ENCODE measurements at places on chromosomes 13 and 19.

GRCh38 chr13:41370736-41371135 is 59.7 kb downstream of the NAA16 start:
- DNase-seq, result no peak

DNA sequence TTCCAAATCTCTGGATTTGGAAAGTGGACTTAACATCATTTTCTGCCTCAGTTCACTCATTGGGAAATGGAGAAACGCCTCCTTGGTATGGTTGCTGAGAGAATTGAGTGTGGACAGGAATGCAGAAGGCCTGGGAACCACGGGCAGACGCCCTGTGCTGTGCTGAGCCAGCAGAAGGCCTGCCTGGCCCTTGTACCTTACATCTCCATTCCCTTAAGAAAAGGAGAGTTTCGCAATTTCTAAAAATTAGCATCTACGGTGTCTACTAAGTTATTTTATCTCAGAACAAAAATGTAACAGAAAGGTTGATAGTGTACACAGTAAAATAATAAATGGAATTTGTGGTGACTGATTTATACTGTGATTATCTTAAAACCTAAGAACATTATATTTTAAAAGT is 78.7 kb downstream of the IPO5 start:
- DNase-seq, result no peak

DNA sequence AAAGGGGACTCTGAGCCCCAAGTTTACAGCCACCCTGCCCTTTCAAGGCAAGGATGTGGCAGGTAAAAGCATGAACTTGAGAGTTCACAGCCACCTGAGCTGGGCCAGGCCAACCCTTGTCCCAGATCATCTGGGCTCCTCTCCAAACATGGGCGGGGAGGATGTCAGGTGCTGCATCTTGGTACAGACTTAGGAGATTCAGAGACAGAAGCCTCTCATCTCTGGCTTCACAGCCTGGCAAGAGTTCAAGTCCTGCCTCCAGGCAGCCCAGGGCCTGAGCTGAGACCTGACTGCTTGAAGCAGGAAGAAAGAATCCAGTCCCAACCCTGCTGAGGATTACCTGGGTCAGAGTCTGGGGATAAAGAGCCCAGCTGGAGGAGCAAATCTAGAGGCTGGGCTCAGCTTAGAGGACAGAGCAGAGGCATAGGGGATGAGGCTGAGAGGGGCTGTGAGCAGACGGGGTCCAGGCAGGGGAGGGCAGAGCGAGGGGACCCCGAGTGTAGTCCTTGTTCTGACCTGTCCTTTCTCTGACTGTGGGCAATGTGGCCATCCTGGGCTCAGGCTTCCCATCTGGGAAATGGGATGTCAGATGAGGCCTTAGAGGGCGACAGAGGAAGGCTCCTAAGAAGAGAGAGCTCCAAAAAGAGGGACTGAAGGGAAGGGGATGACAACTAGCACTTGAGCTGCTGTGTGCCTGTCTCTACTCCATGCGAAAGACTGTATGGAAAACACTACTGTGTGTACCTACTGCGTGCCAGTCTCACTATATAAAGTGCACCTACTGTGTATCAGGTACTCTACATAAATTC is 6.6 kb upstream of the OR10H5 start:
- DNase-seq, result no peak

- DNase-seq, result no peak
Measured at GRCh38 chr13:82566864-82567263, 1315.4 kb downstream of the SLITRK1 start.

- DNase-seq, result peak; percentile 35
Measured at GRCh38 chr19:5804516-5805461, at the start of gene NRTN. TSS of gene NRTN (plus strand) at chr19:5805067. CDS start at chr19:5824166, 19,099 bp downstream.

DNA sequence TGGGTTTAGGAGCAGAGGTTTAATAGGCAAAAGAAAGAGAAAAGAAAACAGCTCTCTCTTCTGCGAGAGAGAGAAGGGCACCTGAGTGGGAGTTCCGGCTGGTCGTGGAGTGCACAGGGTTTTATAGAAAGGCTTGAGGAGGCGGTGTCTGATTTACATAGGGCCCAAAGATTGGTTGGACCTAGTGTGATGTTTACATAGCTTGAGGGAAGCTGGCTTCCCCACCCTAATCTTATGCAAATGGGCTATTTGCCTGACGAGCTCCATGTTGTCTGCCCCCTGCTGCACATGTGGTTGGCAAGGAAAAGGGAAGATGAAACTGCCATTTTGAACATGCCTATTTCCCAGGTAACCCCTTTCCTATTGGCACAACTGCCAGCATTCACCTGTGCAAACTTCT is 21.5 kb upstream of the MEDAG start:
- no peak for DNase-seq

- no peak for DNase-seq
Measured at GRCh38 chr13:33376212-33376611, 90.7 kb upstream of the STARD13 start.

- DNase-seq, result no peak
Measured at GRCh38 chr13:44927968-44928367, 61.3 kb downstream of the NUFIP1 start.

GRCh38 chr19:39582891-39583625 is 19.3 kb upstream of the LGALS13 start:
- DNase-seq, result no peak

DNA sequence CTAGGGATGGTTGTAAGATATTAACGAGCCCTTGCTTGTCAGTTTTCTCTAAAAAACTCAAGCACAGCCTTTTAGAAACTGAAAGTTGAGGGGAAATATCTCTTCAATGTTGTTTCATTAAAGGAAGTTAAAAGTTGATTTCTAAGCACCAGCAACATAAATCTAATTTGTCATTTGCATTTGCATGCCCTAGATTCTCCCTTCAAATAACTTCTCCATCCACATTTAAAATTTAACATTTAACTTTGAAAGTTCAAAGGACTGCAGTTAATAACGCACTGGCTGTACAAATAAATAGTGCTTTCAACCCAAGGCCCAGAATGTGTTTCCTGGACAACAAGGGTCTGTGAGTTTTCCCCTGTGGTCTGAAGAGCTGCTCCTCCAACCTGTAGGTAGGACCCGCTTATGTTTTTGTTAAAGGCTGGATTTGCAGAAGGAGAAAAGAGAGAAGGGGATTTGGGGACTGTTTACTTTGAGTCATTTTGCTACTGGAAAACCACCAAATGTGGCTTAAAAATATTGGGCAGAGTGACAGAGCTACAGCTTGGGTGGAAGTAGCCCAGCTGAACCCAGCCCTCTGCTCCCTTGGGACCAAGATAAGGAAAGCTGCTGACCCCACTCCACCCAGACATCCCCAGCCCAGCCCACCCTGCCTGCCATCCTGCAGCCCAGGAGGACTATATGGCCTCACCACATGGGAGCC is 39.8 kb downstream of the TNFRSF19 start:
- DNase-seq, result no peak

DNA sequence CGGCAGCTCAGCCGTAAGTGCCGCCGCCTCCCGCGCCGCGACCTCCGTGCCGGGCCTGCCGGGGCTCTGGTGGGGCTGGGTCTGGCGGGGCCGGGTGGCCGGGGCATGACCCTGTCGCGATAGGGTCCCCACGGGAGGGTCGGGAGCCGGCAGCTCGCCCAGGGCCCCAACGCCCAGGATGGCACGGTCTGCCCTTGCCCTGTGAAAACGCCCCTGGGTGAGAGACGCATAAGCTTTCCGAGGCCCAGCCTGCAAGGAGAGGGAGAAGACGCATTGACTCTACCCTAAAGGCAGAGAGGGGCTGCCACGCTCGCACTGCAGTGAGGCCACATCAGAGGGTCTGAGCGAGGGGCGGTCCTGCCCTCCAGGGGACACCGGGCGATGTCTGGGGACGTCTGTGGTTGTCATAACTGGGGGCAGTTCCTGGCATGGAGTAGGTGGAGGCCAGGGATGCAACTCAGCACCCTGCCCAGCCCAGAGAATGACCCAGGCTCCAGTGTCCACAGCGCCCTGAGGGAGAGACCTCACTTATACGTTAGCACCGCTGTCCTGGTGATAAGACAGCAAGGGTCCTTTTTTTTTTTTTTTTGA is 539 bp downstream of the ZNF554 start:
- no peak for DNase-seq

DNA sequence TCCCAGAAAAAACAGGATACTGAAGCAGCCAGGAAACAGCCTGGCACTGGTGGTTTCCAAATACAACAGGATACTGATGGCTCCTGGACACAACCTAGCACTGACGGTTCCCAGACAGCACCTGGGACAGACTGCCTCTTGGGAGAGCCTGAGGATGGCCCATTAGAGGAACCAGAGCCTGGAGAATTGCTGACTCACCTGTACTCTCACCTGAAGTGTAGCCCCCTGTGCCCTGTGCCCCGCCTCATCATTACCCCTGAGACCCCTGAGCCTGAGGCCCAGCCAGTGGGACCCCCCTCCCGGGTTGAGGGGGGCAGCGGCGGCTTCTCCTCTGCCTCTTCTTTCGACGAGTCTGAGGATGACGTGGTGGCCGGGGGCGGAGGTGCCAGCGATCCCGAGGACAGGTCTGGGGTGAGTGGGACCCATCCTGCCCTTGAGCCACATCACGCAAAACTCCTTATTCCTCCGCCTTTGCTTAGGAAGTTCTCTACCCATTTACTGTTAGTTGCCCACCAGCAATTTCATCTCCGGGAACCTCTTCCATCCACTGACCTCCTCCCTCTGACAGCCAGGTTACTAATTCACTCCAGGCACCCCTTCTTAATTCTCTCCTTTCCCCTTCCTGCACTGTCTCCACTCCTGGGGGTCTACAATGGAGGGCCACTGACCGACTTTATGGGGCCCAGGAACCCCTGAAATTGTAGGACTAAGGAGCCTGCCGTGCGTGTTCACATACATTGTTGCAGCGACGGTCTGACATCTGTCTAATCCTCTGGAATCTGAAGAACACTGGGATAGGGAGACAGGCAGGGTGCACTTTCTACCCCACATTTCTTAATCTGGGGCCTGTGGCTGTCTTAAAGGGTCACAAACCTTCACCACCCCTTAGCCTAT is 1.2 kb downstream of the ITPKC start:
- no peak for DNase-seq

- no peak for DNase-seq
Measured at GRCh38 chr13:59835569-59835968, 328.2 kb downstream of the DIAPH3 start.

DNA sequence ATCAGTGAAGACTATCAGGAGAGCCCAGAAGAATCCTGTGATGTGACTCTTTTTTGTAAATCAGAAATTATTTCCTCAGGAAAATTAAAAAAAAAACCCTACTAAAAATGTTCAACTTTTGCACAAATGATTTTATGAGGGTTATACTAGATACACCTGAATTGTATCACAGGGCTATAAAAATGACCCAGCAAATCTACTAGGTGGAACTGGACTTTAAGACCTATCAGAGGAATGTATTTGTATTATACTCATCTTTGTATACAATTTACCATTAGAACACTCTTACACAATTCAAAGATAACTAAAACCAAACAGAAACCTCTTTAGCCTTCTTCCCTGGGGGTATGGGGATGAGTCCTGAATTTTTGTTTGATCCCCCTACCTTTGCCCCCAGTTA is 7.2 kb downstream of the FBXL3 start:
- no peak for DNase-seq

DNA sequence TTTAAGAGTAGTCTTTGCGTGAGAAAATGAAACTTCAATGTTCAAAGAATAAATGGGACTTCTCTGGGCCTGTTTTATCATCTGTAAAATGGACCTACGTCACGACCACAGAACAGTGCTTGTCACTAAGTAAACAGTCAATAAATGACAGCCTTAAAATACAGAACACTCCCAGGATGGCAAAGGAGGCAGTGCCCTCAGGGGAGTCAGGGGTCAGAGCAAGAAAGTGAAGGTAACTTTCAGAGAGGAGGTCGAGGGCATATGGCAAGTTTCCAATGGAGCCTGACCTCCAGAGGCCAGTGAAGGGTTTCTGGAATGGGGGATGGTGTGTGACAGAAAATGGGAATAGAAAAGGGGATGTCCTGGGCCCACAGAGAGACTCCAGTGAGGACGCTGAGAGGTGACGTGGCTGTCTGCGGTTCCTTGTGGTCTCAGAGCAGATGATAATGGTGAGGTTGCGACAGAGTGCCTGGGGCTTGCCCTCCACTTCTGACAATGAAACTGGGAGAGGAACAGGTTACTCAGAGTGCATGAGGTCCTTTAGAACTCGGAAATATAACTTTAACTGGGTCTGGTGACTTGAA is 91.8 kb downstream of the UBL3 start:
- peak; percentile 55 for DNase-seq

DNA sequence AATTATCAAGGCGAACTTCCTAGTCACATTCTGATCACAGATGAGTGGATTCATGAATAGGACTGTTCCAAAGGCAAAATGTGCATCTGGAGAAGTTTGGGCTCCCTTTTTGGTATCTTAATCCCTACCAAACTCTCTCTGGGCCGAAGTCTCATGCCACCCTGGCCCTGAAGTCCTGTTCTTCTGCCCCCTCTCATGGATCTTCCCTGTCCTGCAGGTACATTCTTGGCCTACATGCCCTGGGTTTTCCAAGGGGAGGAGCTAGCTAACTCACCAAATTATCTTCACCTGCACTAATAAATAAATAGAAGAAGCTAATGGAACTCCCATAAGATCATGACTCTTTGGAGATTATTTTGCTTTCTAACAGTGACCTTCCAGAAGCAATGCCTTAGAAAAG is 50.3 kb downstream of the SERTM1 start:
- no peak for DNase-seq

DNA sequence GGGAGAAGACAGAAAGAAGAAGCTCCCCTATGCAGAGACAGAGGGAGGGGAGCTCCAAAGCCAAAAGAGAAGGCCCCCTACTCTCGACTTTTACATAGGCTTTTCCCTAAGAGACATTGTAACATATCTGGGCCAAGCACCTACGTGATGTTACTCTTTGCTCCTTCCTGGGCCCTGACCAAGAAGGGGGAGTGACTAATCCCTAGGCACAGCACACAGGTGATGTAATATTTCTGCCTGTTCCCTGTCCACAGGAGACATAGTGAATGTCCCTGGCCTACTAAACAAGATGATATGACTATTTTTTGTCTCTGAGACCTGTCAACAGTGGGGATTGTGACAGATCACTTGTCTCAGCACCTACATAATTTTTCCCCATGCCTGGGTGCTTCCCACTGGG is 15.9 kb upstream of the ZNF254 start:
- no peak for DNase-seq

GRCh38 chr13:45849408-45849807 is 2.1 kb downstream of the SIAH3 start:
- DNase-seq, result no peak

GRCh38 chr13:96248103-96248502 is 158.2 kb downstream of the HS6ST3 start:
- no peak for DNase-seq

GRCh38 chr13:112964971-112965492 is 4.0 kb upstream of the MCF2L start:
- DNase-seq, result no peak

GRCh38 chr19:47228168-47228936 is 2.6 kb downstream of the BBC3 start:
- DNase-seq, result no peak

DNA sequence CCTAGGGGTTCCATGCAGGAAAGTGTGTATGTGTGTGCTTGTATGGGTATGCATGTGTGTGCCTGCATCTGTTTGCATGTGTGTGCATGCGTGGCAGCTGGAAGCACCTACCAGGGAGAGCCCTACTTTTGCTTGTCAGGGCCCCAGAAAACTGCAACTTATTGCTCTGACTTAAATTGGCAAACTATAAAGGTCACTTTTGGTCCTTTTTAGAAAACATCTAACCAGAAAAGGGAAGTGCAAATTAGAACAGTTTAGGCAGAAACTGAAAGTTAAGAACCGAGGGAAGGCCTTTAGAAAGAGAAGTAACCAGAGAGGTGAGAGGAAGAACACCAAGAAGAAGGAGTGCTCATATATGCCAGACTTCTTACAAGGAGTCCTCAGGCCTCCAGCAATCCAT is 32.5 kb downstream of the DLEU7 start:
- DNase-seq, result no peak

GRCh38 chr13:112965573-112966115 is 3.4 kb upstream of the MCF2L start:
- DNase-seq, result no peak

GRCh38 chr19:2054763-2055162 is 3.7 kb upstream of the MKNK2 start:
- no peak for DNase-seq
